ENCODE measurements at places on chromosomes 13 and 19.
A peak's percentile ranks its signal among the peaks of the same experiment; 100 is the strongest.

DNA sequence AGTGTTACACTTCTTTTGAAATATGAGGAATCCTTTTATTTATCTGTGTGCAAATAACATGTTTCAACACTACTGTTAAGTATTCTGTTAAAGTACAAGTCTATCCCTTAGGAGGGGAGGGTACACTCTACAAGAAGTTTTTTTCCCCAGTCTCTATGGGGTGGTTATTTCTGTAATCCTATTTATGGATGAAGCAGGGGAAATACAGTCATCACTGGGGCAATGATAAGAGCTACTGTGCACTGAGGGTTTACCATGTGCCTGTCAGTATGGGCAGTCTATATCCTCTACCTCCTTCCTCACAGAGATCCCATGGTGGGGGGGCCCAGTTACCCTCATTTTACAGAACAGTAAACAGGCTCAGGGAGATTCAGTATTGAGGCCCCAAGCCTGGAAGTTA is 16.6 kb upstream of the TRIM13 start:
- no peak for DNase-seq

GRCh38 chr19:35609851-35610353 is 2.6 kb upstream of the HAUS5 start:
- DNase-seq: no peak

- peak; percentile 58 for DNase-seq
Measured at GRCh38 chr13:108155185-108156106, 59.9 kb downstream of the LIG4 start.

GRCh38 chr13:46647512-46648065 is 94.6 kb downstream of the LRCH1 start:
- DNase-seq: no peak

GRCh38 chr13:29160862-29161261 is 340.7 kb downstream of the MTUS2 start:
- DNase-seq: no peak

GRCh38 chr13:46116653-46117502 is 12.0 kb upstream of the CPB2 start:
- no peak for DNase-seq

Measured in SK-MEL-5 (cell line).